SJSA1 (cell line): ENCODE measurements at places on chromosomes 4 and X. TPM values are rescaled to one million over a fixed set of nuclear protein-coding genes. Genes with fewer than 3 reads are reported as not detected.

DNA sequence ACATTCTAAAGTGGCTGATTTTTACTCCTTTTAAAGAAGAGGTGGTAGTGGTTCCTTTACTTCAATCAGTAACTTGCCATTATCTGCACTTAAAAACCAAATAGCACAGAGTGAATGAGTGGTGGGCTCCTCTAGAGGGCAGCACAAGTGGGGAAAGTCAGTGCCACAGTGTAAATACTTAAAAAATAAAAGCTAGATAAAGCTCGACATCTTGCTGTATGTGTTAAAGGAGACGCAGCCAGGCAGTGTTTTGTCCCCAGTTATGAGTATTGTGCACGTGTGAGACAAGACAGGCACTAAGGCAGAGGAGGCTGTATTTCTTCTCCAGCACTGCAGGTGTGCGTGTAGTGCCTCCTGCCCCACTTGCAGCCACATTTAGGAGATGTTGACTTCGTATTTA lies 24.6 kb downstream of the NAP1L5 start:
- no peak for DNase-seq

DNA sequence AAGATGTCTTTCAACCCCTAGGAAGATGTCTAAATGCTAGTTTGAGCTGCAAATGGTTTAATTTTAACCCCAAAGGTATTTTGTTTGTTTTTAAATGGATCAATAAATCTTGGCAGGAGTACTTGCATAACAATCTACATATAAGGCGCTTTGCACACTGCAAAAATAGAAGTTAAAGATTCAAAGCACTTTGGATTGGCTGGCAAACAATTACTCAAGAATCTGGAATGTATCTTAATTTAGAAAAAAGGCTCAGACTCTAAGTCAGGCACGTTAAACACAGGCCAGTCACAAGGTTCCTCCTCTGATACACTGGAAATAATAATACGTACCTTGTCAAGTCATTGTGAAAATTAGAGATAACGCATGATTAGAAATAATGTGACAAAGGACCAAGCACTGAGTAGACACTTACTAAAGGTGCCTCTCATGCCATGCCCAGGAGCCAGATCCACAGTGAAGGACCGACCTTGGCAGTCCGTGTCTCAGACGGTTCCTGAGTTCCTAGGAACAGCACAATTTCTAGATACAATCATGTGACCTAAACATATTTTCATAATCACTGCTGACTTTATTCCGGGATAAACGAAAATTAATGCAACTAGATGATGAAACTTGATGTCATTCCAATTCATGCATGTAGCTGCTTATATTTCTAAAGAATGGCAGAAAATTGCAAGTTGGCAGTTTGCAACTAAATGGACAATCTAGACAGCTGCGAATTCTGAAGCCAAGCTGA lies 49.6 kb downstream of the PROM1 start:
- peak; percentile 9 for DNase-seq

DNA sequence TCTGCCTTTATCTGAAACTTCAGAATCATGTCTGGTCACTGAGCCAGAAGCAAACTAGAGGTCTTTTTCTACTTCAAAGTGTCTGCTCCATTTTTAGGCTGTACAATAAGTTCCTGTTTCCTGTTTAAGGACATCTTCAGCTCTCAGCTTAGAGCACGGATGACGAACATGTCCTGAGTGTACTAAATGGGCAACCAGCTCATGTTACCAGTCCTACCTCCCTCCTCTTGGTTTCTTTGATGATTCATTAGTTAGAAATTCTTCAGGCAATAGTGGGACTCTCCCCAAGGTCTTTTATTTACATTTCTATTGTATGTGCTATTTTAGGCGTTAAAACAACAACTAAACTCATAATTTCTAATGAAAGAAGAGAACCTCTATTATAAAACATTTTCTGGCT lies 58.0 kb downstream of the ENPEP start:
- peak; percentile 86 for DNase-seq

DNA sequence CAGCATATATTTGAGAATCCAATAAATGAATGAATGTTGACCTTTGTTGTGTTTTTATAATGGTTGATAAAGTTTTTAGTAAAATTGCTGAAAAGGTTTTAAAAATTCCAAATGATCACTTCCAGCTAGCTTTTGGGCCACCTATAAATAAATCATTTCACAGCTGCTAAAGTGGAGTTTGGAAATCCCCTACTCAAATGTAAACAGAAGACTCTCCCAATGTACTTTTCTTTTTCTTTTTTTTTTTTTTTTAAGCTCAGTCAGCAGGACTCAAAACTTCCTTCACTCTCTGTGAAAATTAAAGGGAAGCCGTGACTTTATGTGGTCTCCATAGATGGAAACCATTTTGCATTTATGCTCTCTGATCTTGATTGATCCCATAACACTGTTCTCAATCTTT lies 45.2 kb downstream of the CXCL13 start:
- no peak for DNase-seq

GRCh38 chrX:114344756-114345349 lies 239.0 kb upstream of the HTR2C start:
- DNase-seq, result no peak

DNA sequence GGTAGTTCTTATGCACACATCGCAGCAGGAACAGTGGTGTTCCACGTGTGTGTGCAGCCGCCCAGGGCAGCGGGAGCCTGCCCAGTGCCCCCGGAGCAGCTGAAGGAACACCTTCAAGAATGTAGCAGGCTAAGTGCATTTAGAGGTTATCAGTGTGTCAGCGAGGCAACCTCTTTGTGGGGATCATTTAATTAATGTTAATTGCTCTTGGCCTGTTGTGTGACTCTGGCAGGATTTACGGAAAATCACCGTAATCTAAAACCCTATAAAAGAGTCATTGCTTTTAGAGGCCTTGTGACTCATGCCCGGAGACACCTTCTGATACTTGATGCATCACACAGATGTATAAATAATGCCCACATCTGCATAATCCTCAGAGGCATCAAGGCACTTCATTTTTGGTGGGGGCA lies 47.3 kb upstream of the GATB start:
- no peak for DNase-seq

- DNase-seq, result no peak
Measured at GRCh38 chrX:55839485-55839884, 121.9 kb downstream of the RRAGB start.

DNA sequence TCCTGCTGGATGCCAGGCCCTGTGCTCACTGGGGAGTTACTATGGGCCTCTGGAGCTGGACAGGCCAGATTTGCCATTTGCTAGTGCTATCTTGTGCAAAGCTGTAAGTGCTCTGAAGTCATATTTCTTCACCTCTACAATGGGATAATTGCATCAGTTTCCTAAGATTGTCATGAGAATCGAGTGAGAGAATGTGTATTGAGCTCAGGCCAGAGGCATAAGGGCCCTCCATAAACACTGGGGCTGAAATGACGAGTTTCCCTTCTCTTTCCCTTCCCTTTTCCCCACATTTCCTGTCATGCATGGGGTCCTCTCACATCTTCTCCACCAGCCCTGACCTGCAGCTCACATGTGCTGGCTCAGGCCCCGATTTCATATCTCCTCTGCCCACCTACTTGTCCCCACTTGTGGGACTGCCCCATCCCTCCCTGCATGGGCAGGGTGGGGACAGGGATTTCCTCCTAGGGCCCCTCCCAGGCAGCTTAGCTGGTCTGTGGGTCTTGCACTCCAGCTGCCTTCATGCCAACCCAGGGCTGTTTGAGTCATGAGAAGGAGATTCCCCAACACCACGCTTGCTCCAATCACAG lies 358.8 kb downstream of the MID1IP1 start:
- no peak for DNase-seq

Gene MGAT4D
- total RNA-seq, result not detected in 2 replicates

GRCh38 chr4:56149591-56149990 lies 200.8 kb downstream of the CEP135 start:
- no peak for DNase-seq

- DNase-seq, result no peak
Measured at GRCh38 chr4:2222838-2223237, 19.1 kb downstream of the HAUS3 start.

GRCh38 chr4:2340272-2341061 lies 78.0 kb downstream of the ZFYVE28 start:
- peak; percentile 30 for DNase-seq

DNA sequence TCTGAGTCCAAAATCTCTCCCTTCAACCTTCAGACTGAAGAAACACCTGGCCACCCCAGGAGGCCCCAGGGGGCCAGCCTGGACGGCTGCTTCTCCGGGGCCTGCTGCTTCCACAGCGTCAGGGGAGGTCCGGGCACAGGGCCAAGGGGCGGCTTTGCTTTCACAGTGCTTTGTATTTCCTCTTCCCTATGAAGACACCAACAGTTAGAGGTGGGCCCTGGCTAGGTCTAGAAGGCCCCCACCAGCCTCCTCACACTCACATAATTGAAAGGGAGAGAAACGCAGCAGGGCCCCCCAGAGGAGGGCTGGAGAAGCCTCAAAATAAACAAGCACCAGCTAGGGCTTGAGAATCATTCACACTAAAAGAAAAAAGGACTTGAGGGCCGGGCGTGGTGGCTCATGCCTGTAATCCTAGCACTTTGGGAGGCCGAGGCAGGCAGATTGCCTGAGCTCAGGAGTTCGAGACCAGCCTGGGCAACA lies 17.8 kb downstream of the SCD5 start:
- DNase-seq, result peak; percentile 96

Gene MPC1L
- not detected in 2 replicates for total RNA-seq

Gene CXorf65
- not detected in 2 replicates for total RNA-seq

Gene BMX
- not detected in 2 replicates for total RNA-seq

DNA sequence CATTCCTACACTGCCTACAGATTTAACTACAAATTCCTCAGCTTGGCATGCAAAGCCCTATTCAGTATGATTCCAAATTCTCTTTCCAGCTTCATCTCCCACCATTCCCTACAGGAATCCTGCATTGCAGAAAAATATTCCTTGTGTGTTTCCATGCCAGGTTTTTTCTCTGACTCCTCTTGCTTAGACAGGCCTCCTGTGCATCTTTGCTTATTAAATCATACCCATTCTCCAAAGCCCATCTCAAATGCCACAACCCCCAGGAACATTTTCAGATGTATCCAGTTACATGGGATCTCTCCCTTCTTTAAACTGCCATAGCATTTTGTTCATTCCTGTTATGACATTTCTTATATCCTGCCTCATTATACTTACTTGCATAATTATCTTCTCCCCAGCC lies 106.4 kb upstream of the GRIA3 start:
- no peak for DNase-seq

Gene COX7B2
- total RNA-seq, result not detected in 2 replicates

Gene BCLAF3
- total RNA-seq, result 2.1 and 3.9 TPM in 2 replicates

GRCh38 chrX:129755779-129756650 lies 17.2 kb downstream of the XPNPEP2 start:
- no peak for DNase-seq

Gene KIAA0232
- 7.7 and 19.8 TPM in 2 replicates for total RNA-seq

- no peak for DNase-seq
Measured at GRCh38 chr4:158850371-158850770, 81.5 kb downstream of the FNIP2 start.

DNA sequence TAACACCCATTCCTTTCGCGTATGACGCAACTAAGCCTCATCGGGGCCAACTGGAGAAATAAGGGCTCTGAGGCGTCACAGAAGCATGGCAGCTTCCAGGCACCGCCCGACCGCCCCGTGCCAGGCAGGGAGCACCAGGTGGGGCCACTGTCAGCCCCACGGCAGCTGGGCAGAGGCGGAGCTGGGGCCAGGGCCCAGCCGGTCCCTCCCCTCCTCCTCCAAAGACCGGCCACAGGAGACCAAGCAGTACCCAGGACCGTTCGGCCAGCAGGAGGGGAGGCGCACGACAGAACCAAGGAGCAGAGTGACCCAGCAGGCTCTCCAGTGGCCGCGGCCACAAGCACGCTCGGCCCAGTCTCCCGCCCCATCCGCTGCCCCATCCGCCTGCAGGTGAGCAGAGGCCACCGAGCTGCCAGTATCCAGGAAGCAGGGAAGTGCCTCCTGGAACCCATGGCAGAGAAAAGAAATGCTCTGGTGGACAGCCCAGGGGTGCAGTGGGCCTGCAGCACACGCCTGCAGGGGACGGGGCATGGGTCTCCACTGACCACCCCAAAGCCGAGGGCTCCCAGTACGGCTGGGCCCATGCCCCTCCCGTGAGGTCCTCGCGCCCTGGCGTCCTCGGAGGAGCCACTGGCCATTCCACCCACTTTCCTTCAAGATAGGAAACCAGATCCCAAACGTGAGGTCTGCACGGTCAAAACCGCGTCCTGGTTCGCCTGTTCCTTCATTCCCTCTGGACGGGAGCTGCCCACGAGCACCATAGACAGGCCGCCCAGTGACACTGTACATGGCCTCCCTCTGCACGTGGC lies 9.6 kb downstream of the CTBP1 start:
- DNase-seq, result no peak

Gene IGFBP7
- total RNA-seq, result 1,151 and 1,739 TPM in 2 replicates

GRCh38 chr4:40306226-40306625 lies 28.9 kb upstream of the CHRNA9 start:
- no peak for DNase-seq

DNA sequence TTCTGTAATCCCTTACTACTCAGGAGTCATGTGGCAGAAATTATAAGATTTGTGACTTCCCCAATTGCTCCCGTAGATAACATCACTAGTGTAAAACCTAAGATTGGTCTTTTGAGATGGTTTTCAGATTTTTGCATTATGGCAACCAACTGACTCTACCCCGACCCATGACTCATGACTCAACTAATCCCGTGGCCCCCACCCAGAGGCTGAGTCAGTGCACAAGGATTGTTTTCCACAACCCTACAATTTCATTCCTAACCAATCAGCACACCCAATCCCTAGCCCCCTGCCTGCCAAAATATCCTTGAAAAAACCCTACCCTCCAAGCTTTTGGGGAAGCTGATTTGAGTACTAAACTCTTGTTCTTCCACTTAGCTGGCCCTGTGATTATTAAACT lies 109.4 kb upstream of the FAM9C start:
- no peak for DNase-seq

DNA sequence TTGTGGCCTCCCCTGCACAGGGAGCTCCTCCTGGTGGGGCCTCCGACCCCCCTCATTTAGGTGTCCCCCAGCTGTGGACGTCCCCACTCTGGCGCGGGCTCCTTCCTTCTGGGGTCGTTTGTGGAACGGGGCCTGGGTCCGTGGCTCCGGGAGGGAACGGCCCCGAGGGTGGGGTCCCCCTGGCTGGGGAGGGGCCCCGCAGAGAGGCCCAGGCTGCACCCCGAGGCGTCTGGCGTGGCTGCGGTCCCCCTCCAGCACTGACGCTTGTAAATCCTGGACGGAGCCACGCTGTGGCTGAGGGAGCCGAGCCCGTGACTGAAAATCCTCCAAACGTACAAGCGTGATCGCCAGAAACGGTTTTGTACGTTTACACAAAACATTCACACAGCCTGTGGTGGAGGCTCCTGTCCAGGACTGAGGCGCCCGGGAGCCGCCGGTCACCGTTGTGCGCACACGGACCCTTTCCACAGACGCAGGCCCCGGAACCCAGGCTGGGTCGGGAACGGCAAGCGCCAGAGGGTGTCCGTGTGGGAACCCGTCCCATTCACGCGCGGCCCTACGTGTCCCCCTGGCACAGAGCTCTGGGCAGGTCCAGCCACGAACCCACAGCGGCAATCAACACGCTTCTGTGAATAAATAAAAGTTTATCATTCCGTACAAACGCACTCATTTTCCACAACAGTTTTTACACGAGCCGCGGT lies 15.2 kb upstream of the GTPBP6 start:
- DNase-seq, result no peak

- no peak for DNase-seq
Measured at GRCh38 chr4:110602061-110602460, 20.8 kb downstream of the PITX2 start.

GRCh38 chrX:39948582-39948981 lies 149.2 kb downstream of the BCOR start:
- DNase-seq, result no peak

GRCh38 chr4:139857021-139857420 lies 191.4 kb downstream of the MGST2 start:
- peak; percentile 38 for DNase-seq
